GM12891 (cell line): ENCODE measurements at places on chromosomes 6 and 20.

DNA sequence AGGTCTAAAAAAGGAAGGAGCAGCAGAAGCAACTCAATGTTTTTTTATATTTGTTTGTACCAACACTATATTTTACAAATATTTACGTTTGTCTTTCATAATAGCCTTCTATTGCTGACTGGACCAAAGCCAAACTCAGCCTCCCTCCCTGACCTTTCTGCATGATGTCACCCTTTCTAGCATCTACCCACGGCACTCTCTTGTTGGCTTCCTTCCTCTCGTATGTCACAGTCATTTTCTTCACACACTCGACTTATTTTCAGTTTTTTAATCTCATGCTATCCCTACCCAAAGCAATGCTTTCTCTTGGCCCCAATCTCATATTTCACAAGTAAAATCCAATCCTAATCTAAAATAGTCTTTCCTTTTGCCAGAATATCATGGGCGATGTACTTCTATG is 16.3 kb upstream of the FAM8A1 start:
- no peak for DNase-seq

DNA sequence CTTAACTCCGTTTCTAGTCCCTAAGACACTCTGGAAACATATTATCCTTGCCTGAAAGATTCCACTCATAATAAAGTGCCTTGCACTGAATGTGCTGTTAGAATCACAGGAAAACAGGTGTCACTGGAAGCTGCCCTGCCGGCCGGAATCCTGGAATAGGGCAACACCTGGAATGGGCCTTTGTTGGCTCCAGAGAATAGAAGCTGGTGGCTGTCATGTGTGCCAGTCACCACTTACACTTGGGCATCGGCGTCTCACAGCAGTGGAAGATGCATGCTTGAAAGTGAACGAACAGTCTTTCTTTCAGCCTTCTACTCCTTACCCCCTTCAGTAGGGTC is 90.8 kb upstream of the AFDN start:
- DNase-seq = no peak

DNA sequence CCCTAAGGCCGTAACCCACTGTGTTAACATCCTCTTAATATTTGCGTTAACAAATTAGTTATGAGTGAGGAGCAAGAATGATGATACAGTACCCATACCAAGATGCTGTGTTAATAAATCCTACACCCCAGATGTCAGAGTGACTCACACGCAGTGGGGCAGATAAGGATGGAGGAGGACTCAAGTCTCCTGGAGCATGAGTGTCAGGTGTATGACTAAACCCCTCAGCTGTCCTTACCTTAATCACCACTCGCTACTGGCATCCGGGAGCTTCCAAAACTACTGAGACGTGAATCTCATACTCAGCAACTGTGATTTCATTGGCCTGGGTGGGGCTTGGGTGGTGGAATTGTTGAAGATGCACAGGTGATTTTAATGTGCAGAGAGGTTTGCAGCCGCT is 131.3 kb upstream of the MTHFD1L start:
- DNase-seq = no peak

DNA sequence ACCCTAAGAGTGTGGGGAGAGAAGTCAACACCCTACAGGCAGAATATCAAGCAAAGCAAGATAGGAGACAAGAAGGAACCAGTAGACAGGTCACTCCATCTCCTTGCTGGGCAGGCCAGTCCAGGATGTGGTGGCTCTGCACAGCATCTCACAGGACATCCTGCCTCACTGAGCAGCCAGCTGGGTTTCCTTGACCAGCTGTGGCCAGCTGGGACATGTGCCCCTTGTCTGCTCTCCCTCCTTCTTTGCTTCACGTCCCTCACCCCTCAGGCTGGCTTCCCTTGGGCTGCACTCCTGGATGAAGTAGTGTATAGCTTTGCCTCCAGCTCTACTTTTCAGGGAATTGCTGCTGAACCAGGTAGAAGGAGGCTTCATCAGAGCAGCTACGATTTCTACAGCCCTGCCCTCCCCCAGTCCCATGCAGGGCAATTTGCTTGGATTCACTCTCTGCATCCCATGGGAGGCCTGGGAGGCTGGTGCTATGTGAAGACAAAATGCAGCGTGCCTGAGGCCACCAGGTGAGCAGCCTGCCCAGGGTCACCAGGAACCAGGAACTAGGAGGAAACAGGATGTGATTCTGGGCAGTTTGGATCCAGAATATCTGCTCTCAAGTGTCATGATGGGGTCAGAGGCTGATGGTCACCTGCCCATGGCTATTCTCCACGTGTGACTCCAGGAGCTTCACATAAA is 110.0 kb upstream of the PMEPA1 start:
- DNase-seq = no peak

DNA sequence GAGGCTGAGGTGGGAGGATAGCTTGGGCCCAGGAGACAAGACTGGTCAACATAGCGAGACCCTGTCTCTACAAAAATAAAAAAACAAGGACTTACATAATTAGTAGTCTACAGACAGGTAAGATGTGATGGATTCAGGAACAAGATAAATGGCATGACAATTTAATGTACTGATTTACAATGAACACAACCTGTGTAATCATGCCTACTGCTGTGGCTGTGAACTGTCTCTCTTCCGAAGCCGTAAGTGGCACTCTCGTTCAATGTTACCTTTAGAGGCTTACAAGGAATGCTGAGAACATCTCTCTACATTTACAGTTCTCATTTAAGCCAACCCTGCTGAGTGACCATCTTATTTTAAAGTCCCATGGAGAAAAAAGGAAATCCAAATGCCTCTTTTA is 134.8 kb upstream of the PRDM1 start:
- no peak for DNase-seq

DNA sequence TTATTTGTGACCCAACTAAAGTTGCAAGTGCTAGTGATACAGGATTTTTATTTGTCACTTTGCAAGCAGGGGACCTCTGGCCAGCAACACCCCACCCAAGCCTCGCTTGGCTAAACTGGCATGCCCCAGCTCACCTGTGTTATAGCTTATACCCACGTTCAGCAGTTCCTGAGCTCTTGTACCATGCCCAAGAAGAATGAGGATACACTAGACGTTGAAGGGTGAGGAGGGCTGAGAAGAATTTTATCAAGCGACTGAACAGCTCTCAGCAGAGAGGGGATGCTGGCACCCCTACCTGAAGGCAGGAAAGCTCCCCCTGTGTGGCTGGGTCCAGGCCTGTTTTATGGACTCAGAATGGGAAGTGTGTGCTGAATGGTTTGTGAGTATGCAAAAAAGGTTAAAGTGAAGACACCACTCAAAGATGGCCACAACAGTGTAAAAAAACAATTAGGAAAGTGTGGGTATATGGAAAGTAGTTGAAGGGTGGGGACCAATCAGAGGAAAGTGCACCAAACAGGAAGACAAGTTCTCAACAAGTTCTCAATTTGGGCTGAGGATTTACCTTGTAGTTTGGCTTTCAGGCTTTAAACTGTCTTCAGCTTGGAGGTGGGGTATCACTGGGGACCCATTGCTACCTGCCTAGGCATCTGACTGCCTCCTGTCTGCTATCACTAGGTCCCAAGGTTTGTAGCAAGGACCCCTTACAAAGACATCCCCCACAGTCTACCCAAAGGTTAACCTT is 15.0 kb downstream of the BTN2A1 start:
- DNase-seq = no peak
